ENCODE measurements at places on chromosomes 1 and 21.

DNA sequence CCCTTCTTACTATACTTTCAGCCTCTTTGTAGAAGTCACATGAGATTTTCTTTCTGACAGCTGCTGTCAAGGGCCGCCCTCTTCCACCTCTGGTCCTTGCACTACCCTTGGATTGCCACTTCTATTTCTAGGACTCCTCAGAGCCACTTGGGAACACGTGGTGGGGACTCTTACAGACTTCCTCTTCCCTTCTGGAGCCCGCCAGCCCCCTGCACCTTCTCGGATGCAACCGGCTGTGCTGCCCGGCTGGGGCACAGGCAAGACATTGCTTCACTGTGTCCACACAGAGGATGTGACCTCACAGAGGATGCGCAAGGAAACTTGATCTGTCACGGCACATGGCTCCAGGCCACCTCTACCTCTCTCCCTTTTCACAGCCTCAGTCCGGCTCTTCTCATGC is 2.4 kb upstream of the IKBKE start:
- peak; percentile 97 for DNase-seq

GRCh38 chr21:44962403-44962966 is 22.7 kb downstream of the SLX9 start:
- DNase-seq: no peak

DNA sequence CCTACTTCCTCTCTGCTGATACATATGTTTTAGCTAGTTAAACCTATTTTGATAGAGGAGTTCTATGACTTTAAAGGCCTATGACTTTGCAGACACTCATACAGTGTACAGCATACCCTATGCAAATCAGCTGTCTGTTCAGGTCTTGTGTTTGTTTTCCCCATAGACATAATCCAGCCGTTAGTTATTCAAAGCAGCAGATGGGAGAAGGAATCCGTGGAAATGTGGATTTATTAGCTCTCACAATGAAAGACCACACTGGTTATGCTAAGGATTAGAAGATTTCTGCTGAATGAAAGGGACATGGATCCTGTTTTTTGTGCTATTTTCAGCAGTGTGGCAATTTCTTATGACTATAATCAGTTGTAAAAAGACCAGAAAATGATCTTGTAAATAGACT is 59.8 kb downstream of the MAST2 start:
- peak; percentile 25 for DNase-seq

- peak; percentile 15 for DNase-seq
Observed at GRCh38 chr1:192916021-192916420, 107.2 kb downstream of the RGS2 start.

DNA sequence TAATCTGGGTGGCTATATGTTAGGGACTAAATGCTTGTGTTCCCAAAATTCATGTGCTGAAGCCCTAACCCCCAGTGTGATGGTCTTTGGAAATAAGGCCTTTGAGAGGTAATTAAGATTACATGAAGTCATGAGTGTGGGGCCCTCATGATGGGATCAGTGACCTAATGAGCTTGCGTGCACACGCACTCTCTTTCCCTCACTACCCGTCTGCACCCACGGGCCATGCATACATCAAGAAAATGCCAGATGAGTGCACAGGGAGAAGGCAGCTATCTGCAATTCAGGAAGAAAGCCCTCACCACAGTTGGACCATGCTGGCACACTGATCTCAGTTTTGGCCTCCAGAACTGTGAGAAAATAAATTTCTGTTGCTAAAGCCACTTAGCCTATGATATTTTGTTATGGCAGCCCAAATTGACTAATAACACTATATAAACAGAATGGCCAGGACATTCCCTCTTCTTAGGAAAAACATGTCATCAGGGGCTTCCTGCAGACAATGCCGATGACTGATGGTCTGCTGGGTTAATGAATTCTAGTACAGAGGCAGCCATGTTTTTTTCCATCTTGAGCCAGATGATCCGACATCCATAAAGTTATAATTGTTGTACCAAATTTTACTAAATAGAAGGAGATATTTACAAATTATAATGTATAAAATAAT is 18.1 kb upstream of the MYOG start:
- no peak for DNase-seq

DNA sequence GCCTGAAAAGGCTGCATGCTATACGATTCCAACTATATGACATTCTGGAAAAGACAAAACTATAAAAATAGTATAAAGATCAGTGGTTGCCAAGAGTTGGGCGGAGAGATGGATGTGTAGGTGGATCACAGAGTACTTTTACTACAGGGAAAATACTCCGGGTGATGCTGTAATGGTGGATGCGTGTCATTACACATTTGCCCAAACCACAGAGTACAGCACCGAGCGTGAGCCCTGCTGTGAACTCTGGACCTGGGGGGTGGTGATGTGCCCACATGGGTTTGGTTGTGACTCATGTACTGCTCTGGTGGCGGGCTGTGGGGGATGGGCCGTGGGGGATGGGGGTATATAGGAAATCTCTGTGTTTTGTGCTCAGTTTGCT is 162.7 kb upstream of the COL6A1 start:
- peak; percentile 83 for DNase-seq

- DNase-seq: no peak
Observed at GRCh38 chr1:8157765-8158164, 131.7 kb upstream of the ERRFI1 start.

All from MV-4-11 (cell line).